AG10803 (cell line): ENCODE measurements at places on chromosomes 1 and 21.

DNA sequence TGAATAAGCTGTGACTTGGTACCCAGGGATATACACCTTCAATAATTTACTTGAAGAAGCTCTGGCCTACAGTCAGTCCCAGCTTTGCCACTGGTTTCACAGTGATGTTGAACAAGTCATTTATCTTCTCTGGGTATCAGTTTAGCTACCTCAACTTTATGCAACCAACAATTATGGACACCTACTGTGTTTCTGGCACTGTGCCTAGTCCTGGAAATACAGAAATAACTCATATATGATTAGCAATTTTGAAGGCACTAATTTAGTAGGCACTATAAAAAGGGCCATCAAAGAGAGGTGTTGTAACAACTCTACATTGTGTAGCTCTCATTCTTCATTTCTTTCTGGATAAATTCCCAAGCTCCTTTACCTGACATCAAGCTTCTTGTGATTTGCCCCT, 88.6 kb upstream of the SPATA6 start:
- DNase-seq = no peak

- no peak for DNase-seq
Observed at GRCh38 chr1:173414136-173414535, 63.0 kb upstream of the PRDX6 start.

DNA sequence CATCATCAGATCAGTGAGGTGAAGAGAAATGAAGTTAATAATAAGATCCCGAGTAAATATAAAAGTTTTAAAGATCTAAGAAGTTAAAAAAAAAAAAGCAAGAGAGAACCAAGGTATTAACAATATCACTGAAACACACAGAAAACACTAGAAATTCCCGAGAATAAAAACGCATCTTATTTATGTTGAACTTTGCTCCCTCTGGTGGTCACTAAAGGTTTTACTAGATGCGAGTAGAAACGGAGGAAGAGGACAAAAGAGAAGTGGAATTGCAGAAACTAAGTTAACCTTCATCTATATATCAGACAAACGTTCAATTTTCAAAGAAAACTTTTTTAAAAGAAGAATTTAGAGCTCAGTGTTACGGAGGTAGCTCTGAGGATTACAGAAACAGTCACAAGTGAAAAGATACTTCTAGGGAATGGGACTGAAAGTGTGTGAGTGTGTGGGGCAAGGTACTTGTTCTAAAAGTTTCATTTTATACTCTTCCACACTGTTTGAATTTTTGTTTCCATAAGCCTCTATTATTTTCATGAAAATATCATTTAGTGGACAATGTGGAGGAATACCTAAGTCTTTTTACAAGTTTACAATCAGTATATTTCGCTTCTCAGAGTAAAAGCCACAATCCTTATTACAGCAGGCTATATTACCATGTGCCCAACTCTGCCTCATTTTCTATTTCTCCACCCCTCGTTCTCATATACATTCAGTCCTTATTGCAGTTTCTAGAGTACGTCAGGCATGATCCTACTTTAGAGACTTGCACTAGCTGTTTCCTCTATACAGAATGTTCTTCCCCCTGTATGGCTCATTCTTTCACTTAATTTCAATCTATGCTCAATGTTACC, 19.7 kb downstream of the ACBD6 start:
- DNase-seq = peak; percentile 59

DNA sequence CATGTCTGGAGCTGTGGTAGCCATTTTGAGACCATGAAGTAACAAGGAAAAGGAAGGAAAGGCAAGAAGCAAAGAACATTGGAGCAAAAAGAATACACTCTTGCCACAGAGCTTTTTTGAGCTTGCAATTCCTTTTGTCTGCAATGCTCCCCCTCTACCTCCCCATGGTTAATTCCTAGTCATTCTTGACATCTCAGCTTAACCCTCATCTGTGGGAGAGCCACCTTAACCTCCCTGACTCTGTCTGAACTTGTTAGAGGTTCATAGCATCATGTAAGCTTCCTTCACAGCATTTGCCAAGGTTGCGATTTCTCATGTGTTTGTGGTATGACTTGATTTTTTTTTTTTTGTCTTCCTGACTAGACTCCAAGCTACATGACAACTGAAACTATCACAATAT, 564.1 kb upstream of the PLXNA2 start:
- no peak for DNase-seq

DNA sequence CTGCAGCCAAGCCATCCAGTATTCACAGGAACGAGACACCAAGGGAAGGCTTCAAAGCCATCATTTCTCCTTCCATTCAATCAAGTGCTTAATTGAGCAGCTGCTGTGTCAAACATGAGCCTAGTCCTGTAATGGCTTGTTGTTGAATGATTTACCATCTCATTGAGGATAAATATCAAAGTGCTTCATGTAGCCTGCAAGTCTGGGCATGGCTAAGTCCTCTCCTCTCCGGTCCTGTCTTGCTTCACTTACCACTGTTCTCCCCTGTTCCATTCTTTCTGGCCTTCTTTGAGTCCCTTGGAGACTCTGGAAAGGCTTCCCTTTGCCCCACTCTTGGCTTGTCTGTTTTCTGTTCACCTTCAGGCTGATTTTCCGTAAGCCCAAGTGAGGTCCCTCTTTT, 279.8 kb downstream of the PBX1 start:
- DNase-seq = no peak

- DNase-seq = peak; percentile 53
Observed at GRCh38 chr1:22880174-22880601, 92.5 kb downstream of the LACTBL1 start.

GRCh38 chr1:214363386-214363785, 82.4 kb downstream of the SMYD2 start:
- peak; percentile 39 for DNase-seq

GRCh38 chr1:113369040-113369439, 21.3 kb upstream of the MAGI3 start:
- no peak for DNase-seq

GRCh38 chr1:237171454-237172117, 129.6 kb downstream of the RYR2 start:
- no peak for DNase-seq
